ENCODE measurements at places on chromosomes 2 and 18.

GRCh38 chr2:120405759-120406099 is 59.8 kb downstream of the INHBB start:
- no peak for DNase-seq

- no peak for DNase-seq
Measured at GRCh38 chr2:48529676-48530032, 300 bp upstream of the STON1 start.

DNA sequence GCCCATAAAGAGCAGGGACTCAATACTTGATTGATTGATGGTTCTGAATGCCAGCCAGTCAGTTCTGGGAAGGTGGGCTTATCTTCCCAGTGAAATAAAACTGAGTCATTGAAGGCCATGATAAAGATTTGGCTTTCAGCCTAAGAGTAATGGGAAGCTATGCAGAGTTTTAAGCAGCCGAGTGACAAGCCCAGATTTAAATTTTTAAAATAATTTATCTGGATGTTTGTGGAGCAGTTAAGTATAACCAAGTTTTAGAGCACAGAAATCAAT is 122.8 kb downstream of the RAPGEF4 start:
- DNase-seq: no peak

DNA sequence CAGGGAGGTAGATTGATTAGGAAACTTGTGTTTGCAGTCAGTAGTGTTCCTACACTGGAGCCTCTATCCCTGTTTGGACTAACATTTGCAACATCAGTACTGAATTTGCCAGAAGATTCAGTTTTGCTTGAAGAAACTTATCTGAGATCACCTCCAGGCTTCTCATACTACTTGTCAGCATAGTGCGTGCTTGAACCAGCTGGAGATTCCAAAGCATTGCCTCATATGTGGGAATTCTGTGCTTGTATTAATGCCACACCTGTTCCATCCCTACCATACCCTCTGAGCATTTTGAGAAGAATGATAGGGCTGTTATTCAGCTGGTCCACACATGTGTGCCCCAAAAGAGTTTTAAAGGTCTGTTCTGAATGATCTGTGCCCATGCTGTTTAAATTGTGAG is 148.7 kb downstream of the RAPGEF4 start:
- DNase-seq: no peak

GRCh38 chr2:317501-318424 is 29.9 kb upstream of the ALKAL2 start:
- DNase-seq: no peak

DNA sequence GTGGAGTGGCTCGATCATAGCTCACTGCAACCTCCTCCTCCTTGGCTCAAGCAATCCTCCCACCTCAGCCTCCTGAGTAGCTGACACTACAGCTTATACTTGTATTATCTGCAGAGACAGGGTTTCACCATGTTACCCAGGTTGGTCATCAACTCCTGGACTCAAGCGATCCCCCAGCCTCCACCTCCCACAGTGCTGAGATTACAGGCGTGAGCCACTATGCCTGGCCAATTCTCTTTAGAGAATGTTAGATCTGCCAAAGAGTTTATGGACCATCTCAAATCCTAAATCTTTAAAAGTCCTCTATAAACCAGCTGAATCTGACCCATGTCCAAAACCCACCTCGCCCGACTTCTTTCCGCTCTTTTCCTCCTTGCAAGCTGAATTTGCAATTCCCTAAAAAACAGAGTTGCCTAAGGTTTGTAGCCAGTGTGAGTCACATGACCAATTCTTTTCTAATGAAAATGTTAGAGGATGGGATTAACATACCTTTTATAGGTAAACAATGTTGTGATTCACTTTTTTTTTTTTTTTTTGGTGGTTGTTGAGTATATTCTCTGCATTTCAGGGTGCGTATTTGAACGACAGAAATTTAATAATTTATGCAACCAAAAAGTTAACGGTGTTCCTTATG is 2.4 kb upstream of the PMAIP1 start:
- DNase-seq: no peak

DNA sequence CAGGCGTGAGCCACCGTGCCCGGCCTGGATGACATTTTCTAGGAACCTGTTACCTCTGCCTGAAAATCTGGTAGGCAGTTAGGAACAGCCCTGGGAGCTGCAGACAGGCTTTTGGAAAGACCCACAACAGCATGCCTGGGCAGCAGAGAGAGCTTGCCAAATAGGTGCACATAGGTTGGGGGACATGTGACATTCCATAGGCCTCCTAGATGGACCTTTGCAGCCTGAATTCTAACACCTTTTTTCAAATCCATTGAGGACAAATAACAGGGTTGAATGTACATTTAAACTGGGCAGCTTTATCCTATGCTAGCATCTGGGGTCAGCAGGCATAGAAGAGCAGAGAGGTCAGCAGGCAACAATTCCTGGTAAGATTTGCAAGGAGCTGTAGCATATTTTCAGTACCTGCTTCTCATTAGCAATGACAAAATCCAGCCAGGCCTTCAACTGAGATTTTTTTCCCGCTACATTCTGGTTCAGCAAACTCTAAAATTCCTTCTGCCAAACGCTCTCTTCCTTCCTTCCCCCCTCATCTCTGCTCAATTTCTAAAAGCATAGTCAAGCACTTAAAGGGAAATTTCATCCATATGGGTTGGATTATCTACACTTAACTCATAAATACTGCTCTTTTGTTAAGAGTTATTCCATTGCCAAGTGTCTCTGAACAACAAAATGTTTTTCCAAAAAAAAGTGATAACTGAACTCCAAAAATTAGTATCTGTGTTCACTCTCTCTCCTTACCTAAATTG is 75.2 kb downstream of the SOWAHC start:
- no peak for DNase-seq

DNA sequence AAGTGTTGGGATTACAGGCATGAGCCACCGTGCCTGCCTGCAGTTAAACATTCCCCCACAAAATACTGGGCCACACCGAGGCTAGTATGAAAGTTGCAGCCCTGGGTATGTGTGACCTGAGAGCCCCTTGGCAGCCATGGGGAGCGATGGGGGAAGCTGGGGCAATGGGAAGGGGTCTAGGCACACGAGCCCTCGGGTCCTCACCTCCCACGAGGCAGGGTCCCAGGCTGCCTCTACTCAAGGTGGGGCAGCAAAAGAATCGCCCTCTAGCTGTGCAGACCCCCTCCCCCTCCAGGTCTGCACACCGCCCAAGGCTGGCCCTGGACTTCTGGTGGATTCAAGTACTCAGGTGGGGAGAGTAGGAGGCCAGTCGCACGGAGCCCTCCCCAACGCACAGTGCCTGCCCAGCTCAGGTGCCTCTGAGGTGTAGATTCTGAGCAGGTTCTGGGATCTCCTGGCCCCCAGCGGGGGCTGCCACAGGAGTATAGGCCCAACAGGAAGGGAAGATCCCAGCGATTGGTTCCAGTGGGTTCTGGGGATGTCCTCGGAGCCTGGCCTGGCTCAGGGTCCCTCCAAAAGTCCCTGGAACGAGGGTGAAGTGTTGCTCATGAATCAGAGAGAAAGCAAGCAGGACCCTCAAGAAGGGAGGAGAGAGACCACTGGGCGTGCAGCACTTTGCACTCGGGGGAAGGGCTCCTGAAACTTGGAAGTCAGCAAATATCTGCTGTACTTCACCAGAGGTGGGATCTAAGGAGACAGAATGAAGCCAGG is 2.6 kb downstream of the GPR35 start:
- no peak for DNase-seq

DNA sequence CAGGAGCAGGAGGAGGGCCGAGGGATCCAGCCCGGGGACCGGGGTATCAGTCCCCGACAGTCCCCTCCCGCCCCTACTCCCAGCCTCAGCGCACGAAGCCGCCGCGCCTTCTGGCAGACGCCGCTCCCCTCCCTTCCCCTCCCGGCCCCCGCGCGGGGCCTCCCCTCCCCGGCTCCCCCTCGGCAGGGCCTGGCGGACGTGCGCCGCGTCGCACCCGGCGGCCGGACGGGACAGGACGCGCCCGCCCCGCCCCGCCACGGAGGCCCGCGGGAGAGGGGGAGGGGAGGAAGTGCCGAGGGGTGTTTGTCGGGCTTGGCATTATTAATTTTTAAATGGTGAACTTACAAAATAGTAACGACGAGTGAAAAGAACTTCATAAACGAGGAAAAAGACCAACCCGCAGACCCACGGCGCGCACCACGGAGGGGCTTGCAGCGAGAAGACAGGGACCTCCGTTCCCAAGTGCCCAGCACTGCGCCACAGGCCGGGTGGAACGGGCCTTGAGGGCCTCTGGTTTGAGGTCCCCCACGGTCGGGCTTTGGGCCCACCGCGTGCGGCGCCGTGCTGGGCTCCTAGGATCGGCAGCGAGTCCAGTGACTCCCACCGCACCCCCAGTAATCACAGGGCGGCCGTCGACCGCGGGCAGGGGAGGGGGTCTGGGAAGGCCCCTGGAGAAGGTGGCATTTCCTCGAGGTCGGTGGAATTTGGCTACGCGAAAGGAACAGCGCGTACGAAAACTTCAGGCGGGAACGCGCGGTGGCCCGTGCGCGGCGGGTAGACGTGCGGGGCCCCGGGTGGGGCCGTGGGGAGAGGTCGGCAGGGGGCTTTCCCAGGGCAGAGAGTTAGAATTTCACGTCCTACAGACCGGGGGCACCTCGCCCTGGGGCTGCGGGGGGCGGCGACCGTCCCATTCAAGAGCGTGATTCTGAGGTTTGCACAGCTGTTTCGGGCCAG is 954 bp upstream of the CTDSP1 start:
- DNase-seq: no peak

GRCh38 chr18:3035635-3036034 is 22.7 kb upstream of the LPIN2 start:
- DNase-seq: no peak

DNA sequence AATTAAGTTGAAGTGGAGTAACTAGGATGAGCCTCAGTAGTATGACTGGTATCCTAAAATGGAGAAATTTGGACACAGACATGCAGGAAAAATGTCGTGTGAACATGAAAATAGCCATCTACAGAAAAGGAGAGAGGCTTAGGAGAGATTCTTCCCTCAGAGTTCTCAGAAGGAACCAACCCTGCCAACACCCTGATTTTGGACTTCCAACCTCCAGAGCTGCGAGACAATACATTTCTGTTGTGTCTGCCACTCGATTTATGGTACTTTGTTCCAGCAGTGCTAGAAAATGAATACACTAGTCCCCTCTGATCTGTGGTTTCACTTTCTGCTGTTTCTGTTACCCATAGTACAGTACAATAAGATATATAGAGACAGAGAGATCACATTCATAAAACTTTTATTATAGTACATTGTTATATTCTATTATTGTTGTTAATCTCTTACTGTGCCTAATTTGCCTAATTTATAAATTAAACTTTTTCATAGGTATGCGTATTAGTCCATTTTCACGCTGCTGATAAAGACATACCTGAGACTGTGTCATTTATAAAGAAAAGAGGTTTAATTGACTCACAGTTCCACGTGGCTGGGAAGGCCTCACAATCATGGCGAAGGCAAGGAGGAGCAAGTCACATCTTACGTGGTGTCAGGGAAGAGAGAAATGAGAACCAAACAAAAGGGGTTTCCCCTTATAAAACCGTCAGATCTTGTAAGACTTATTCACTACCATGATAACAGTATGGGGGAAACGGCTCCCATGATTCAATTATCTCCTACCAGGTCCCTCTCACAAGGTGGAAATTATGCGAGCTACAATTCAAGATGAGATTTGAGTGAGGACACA is 41.3 kb downstream of the PLEKHA3 start:
- DNase-seq: no peak

DNA sequence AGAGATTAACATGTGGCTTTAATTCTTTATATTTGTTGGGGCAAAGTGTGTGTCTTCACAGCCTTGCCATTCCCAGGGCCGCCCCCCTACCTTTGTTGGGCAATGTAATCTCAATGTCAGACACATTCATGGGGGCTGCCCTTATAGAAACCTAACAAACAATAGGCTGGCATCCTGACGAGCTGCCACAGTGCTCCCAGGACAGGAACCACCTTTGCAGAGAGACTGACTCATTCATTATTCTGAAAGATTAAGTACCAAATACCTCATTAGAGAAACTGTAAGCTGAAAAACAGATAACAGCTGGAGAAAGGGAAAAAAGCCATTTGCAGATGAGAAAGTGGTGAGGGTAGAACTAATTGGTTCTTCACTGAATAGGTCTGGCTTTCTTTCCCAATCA is 1587.5 kb upstream of the PIK3C3 start:
- no peak for DNase-seq

- no peak for DNase-seq
Measured at GRCh38 chr18:63905361-63905760, 2.4 kb upstream of the SERPINB10 start.
